ENCODE measurements at places on chromosomes 6 and 20. TPM values are rescaled to one million over a fixed set of nuclear protein-coding genes. Genes with fewer than 3 reads are reported as not detected.

Gene GABBR1
- total RNA-seq: 139 TPM

DNA sequence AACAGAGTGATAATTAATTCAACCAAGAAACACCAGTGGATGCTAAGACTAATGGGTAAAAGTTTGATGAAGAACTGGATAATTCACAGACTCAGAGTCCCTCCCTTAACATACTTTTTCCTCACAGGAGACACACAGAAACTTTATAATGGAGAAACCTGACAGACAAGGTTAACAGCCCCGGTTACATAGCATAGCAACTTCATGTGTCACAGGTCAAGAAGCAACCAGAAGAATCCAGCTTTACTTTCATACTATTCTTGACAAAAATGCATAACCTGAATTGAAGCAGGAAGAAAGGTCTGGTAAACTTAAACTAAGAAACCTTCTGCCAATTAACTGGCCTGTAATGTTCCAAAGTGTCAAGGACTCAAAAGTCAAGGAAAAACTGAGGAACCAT is 375.9 kb downstream of the RNF144B start:
- H3K36me3 ChIP-seq: no peaks in the 10 kb centered on the region
- no peaks in the 10 kb centered on the region for H3K27me3 ChIP-seq
- no peak overlapping the region for H3K27ac ChIP-seq
- H3K4me1 ChIP-seq: no peaks in the 10 kb centered on the region
- DNase-seq: no peak
- no peak overlapping the region for H3K4me3 ChIP-seq

GRCh38 chr20:61520893-61521460 is 268.9 kb downstream of the CDH4 start:
- H3K27me3 ChIP-seq: no peaks in the 10 kb centered on the region
- H3K4me1 ChIP-seq: no peaks in the 10 kb centered on the region
- no peak overlapping the region for H3K4me3 ChIP-seq
- DNase-seq: no peak
- no peak overlapping the region for H3K27ac ChIP-seq

Gene XKR7
- total RNA-seq: not detected

Gene RRAGD
- 7.8 TPM for total RNA-seq

DNA sequence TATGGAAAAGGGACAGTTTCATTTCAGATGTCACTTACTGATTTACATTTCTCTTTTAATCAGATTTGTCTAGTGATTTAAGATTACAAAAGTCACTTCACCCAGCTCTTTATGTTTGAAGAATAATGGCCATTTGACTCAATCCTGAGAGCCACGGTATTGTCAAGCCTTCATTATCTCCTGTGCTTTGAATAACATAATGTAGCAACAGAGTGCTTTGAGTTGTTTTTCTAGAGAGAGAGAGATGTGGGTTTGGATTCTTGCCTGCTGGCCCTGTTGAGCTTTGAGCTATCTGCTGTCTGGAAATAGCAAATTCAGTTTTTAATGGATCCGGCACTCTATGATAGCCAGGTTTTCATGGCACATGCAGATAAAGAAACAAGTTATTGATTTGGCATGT is 478.4 kb upstream of the SOX4 start:
- H3K4me1 ChIP-seq: no peaks in the 10 kb centered on the region
- no peak overlapping the region for H3K27ac ChIP-seq
- DNase-seq: no peak
- H3K36me3 ChIP-seq: peaks cover 2% of the 10 kb centered on the region
- no peaks in the 10 kb centered on the region for H3K27me3 ChIP-seq

Gene CST4
- total RNA-seq: not detected

- H3K27me3 ChIP-seq: no peaks in the 10 kb centered on the region
- H3K36me3 ChIP-seq: peaks cover 3% of the 10 kb centered on the region
- no peak overlapping the region for H3K27ac ChIP-seq
- H3K4me3 ChIP-seq: no peak overlapping the region
- no peaks in the 10 kb centered on the region for H3K4me1 ChIP-seq
Measured at GRCh38 chr6:143158113-143158581, 97.5 kb downstream of the AIG1 start.

GRCh38 chr6:47202644-47203205 is 107.0 kb downstream of the TNFRSF21 start:
- H3K27me3 ChIP-seq: peaks cover 6% of the 10 kb centered on the region
- H3K4me3 ChIP-seq: no peak overlapping the region
- H3K36me3 ChIP-seq: no peaks in the 10 kb centered on the region
- DNase-seq: no peak
- no peaks in the 10 kb centered on the region for H3K4me1 ChIP-seq
- no peak overlapping the region for H3K27ac ChIP-seq

Gene KCNQ5
- 1.5 TPM for total RNA-seq

GRCh38 chr20:46948081-46948480 is 53.4 kb downstream of the EYA2 start:
- DNase-seq: no peak
- no peak overlapping the region for H3K4me3 ChIP-seq
- H3K4me1 ChIP-seq: no peaks in the 10 kb centered on the region
- H3K27me3 ChIP-seq: peaks cover 29% of the 10 kb centered on the region
- H3K27ac ChIP-seq: no peak overlapping the region
- H3K36me3 ChIP-seq: peaks cover 2% of the 10 kb centered on the region

Gene MYBL2
- 0.44 TPM for total RNA-seq

Gene NT5E
- total RNA-seq: 1.5 TPM

Gene NAA20
- 25.3 TPM for total RNA-seq

- peak; percentile 25 for DNase-seq
- H3K4me1 ChIP-seq: no peaks in the 10 kb centered on the region
- no peaks in the 10 kb centered on the region for H3K36me3 ChIP-seq
- H3K4me3 ChIP-seq: no peak overlapping the region
Measured at GRCh38 chr20:2005831-2006426, 12.1 kb upstream of the PDYN start.

DNA sequence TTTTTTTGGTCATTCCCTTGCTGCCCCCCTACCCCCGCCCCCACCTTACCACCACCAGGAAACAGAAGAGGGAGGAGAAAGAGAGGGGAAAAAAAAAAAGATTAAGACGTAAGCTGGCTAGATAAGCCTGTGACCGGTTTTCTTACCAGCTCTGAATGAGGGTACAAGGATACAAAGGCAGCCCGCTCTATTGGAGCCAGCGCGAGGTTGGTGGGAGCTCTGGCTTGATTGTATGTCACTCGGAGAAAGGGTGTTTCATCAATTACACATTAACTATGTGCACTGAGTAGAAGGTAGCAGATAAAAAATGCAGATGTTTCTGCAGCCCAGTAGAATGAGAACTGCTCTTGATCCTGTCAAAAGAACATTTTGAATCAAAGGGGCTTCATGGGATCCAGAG is 28.6 kb upstream of the OLIG3 start:
- H3K4me3 ChIP-seq: no peak overlapping the region
- peaks cover 5% of the 10 kb centered on the region for H3K4me1 ChIP-seq
- H3K36me3 ChIP-seq: no peaks in the 10 kb centered on the region
- DNase-seq: no peak
- no peak overlapping the region for H3K27ac ChIP-seq

All from T-helper 17 cell (primary cell).